ENCODE measurements at places on chromosomes 3 and 15.

GRCh38 chr3:101119535-101119934, 126.3 kb upstream of the ABI3BP start:
- DNase-seq, result peak; percentile 38

DNA sequence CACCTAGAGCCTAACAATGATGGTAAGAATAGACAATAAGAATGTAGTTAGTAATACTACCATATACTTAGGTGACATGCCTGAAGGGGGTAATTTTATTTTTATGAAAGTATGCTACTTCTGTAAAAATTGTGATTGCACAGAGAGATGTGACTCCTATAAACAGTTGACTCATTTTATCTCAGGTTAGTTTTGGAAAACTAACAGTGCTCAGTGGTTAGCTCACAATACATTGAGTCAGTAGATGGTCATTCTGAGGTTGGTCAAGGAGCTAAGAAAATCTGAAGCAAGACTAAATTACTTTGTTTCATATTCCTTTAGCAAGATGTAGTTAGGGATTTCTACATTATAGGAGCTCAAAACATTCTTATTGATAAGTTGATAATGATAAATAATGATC, 271.0 kb downstream of the EDEM1 start:
- DNase-seq, result no peak

DNA sequence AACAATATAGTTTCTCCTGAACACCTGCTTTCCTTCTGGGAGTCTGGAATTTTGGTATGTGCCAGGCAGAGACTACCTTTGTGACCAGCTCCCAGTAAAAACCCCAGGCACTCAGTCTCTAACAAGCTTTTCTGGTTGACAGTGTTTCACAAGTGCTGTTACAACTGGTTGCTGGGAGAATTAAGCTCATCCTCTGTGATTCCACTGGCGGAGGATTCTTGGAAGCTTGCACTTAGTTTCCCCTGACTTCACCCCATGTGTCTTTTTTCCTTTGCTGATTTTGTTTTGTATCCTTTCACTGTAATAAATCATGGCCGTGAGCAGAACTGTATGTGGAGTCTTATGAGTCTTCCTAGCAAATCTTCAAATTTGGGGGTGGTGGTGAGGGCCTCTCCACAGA, 5.7 kb upstream of the TAGLN3 start:
- DNase-seq, result no peak

DNA sequence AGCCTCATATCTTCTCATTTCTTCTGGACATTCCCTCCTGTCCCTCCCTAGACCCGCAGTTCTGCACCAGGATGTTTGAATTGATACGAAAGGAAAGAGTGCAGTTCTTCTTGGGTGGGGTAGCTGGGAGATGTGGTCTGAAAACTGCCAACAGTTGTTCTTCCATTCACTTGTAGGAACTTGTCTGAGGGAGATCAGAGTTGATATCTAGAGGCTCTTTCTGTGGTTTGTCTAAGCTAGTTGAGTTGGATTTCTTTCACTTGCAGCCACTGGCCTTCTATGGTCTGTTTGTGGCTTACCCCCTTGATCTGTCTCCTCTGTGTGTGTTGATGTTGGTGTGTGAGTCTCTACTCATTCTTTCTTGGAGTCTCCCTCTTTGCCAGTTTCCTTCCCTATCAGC, 42.5 kb upstream of the PIK3CB start:
- DNase-seq, result peak; percentile 88

- no peak for DNase-seq
These were observed 24.8 kb downstream of the ATP10A start for GRCh38 chr15:25838191-25838870.

- DNase-seq, result no peak
These were observed 90.6 kb upstream of the UBE2E2 start for GRCh38 chr3:23112491-23112890.

DNA sequence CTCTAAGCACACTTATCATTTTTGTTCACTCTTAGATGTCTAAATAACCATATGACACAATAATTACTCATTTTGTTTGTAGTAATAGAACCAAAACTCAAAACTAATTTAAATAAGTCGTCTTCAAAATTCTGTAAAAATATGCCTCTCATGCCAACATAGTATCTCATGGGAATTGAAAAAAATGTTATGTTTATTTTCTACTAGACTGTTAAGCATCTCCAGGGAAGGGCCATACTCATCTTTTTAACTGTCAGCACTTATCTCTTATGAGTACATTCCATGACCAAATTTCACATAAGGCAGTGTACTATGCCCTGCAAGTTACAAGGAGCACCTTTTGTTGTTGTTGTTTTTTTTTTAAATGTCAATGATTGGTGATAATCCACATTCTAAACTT, 18.3 kb upstream of the USF3 start:
- DNase-seq, result no peak

All from foreskin keratinocyte (primary cell).